ENCODE measurements at places on chromosomes 7 and 10.
A peak's percentile ranks its signal among the peaks of the same experiment; 100 is the strongest.

DNA sequence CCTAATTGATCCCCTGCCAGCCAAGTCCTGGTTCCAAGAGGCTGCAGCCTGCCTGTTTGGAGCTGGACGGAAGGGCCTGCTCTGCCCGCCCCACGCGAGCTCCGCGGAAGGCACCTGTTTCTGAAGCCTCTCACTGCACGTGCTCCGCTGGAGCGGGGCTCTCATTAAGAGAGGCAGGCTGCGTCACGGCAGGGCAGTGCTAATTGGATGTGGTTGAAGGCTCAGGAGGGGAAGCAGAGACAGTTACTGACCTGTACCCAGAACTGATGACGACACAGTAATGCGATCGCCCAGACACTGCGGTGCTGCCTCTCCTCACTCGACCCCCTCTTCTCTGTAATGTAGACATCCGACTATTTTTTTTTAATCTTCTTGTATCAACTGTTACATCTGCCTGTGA is 411.1 kb upstream of the MGMT start:
- DNase-seq, result no peak

- no peak for DNase-seq
Observed at GRCh38 chr10:10915215-10915614, 102.5 kb upstream of the CELF2 start.

DNA sequence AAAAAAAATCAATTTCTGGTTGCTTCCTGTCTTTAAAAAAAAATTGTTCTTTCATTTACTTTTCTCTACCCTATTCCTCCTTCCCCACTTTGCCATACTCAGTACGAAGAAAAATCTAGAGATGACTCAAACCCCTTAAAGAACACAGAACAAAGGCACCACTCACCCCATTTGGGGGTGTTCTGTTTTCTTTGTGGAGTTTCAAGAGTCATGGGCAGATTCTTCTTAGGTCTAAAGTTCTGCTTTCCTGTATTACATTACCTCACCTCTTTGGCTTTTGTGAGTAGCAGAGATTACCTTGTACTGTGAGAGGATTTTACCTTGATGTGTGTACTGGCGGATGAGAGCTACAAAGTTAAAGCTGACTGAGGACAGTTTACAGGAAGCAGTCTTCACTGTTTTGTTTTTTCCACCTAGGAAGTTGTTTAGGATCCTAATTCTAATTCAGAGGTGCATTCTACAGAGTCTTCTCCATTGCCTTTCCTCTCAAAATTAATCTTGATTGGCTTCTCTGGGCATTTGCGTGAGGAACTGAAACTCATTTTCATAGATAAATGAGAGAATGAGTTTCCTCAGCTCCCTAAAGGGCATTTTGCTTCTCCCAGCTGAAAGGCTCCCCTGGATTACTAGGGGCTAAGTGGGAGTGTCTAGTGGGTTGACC is 20.7 kb downstream of the AVL9 start:
- DNase-seq, result no peak

- DNase-seq, result no peak
Observed at GRCh38 chr7:6479067-6479466, 31.3 kb upstream of the DAGLB start.

- DNase-seq, result no peak
Observed at GRCh38 chr7:36158321-36158605, 5.2 kb downstream of the EEPD1 start.

DNA sequence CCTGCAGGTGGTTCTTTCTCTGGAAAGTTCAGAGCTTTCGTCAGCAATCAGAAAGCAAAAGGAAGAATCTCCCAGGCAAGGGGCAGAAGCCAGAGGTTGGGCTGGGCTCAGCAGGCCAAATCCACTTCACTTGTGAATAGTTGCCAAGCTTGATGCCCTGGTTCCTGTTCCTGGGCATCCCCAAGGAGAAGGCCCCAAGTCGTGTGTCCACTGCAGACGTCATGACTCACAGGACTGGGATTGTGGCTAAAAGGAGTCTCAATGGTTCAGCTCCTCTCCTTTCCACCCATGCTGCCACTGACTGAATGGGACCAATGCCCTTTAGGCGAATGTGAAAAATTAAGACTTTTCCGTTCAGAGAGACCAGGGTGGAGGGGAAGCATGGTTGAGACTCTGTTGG is 38.6 kb upstream of the TRIM8 start:
- no peak for DNase-seq

DNA sequence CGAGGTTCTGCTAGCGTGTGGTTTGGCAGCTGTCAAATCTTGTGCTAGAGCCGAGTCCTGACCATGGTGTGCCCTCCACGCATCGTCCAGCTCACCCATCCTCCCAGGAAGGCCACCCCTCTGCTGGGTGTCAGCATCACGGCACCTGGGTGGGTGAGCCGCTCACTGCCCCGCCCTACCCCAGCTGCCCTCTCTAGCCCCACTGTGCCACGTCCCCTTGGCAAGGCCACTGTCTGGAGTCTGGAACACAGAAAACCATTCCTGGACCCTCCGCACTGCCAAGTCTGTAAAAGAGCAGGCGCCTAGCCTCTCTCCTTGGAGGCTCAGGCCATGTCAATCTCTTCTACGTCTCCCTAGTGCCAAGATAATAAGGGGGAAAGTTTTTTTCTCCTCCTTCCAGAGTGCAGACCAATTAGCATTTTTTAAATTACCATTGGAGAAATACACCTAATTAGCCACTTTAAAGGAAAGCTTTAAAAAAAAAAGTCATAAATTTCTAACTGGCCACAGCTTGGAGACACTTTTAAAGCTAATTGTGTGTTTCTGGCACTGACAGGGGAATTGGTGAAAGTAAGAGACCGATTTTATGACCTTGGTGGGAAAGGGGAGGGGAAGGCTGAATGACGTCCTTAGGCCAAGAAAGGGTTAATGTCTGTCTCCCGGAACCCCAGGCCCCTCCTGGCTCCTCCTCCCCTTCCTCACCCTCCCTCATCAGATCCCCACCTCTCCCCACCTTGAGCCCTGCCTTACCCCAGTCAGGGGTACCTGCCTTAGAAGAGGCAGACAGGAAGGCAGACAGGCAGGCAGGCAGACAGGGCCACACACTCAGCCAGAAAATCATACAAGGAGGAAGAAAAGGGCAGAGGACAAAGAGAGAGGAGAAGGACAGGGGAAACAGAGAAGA is 151.2 kb downstream of the PLXNA4 start:
- no peak for DNase-seq

- DNase-seq, result no peak
Observed at GRCh38 chr10:102407425-102408130, 11.0 kb downstream of the PSD start.

GRCh38 chr7:137771273-137771672 is 75.5 kb downstream of the DGKI start:
- DNase-seq, result no peak

- no peak for DNase-seq
Observed at GRCh38 chr7:93747019-93747418, 143.5 kb downstream of the TFPI2 start.

DNA sequence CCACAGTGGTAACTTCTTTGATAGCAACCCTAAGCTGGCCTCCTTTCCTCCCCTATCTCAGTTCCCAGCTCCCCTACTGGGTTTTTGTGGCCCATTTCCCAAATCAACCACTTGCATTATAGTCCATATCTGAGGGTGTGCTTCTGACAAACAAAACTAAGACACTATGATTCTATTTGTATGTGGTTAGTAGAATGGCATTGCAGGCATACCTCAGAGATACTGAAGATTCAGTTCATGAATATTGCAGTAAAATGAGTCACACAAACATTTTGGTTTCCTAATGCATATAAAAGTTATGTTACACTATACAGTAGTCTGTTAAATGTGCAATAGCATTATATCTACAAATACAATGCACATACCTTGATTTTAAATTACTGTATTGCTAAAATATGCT is 15.4 kb upstream of the TMEM243 start:
- no peak for DNase-seq

- no peak for DNase-seq
Observed at GRCh38 chr10:53253221-53253620, 480.6 kb upstream of the MBL2 start.

DNA sequence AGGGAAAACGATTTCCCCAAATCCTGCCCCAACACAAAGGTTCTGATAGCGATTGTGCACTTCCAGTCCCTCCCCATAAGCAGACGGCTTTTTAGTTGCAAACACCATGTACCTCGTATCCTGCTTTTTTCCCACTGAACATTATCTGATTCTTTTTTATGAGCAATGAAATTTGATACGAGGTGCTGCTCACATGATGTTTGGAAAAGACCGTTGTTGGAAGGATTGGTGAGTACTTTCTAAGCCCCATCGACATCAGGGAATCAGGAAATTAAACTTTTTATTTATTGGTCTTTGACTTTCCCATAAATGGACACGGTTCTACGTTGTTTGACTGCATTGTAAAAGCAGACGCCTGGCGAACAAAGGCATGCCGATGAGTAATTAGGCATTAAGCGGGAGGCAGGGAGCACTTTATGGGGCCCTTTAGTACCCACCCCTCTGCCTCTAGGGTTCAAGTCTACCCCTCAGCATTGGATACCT is 49.4 kb downstream of the TEX36 start:
- no peak for DNase-seq

- DNase-seq, result no peak
Observed at GRCh38 chr10:46226232-46226631, 60.6 kb upstream of the ANTXRL start.

DNA sequence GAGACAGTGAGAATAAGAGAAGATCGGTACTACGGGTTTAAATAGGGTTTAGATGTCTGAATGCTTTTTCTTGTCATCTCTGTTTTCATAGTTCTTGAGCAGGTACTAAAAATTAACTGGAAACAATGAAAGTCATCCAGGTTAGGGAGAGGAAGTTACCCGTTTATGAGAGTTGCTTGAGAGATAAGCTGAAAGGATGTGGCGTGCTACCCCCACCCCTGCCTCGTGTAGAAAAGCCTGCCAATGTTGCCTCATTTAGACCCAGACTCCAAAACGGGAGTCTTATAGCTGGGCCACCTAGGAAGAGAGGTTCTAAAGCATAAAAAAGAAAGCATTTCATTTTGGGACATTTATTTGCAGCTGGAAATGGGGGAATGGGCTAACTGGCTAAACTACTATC is 10.2 kb downstream of the AKR1C4 start:
- no peak for DNase-seq

DNA sequence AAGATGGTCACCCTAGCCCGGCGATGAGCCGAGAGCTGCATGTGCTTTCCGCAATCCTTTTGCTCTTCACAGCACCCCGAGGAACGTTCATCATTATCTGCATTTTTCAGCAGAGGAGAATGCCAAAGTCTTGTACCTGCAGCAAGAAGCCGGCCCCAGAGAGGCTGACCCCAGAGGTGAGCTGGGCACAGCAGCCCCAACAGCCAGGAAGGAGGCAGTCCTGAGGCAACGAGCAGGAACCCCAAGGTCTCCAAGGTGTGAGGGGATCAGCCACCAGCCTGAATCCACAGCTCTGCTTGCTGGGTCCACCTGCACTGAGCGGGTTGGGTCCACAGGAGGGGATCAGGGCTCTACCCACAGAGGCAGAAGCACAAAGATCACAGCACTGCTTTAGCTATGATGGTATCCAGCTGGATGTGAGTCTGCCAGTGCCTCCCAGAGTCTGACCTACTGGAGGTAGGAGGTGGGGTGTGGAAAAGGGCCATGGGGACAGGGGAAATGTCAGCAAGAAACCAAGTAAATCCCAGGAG is 16.8 kb upstream of the GDF10 start:
- no peak for DNase-seq

- DNase-seq, result no peak
Observed at GRCh38 chr7:20343205-20343604, 12.5 kb downstream of the ITGB8 start.

DNA sequence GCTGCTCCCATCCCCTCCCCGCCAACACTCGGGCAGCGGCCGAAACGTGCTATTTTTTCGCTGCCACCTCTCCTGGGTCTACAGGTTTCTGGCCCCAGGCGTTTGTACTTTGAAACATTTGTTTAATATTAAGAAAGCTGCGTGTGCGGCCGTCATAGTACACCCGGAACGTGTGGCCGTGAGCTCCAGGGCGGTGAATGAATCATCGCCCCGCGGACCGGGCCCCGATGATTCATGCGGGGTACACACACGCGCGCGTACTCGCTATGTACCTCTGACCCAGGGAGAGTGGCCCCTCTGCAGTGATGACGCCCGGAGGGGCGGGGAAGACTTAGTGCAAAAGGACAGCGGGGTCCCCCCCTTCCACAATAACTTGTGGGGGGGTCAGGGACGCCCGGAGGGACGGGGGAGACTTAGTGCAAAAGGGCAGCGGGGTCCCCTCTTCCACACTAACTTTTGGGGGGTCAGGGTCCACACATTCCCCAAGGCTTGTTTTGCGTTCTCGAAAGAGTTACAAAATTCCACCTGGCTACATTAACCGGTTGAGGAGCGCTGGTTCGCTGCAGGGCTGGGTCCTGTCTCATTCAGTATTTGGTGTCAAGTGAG is 56.5 kb upstream of the PCGF5 start:
- peak; percentile 56 for DNase-seq

DNA sequence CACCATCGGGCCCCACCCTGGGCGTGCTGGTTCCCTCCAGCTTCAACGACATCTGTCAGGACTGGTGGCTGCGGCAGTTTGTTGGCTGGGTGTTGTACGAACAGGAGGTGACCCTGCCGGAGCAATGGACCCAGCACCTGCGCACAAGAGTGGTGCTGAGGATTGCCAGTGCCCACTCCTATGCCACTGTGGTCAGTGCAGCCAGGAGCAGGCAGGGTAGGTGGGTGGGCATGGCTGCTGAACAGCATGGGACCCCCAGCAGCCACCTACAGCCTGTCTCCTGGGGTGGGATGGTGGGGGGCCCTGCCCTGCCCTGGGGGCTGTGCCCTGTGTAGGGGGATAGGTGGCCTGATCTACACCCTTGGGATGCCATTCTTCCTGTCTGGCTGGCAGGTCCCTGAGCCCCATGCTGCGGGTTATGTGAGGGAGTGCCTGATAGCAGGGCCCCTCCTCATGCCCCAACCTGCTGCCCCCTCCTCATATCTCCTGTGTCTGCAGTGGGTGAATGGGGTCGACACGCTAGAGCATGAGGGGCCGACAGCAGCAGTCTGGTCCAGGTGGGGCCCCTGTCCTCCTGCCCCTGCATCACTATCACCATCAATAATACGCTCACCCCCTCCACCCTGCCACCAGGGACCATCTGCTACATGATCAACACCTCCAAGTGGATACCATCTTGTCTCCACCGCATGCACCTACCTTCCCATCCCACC is 56.9 kb downstream of the ZNF727 start:
- no peak for DNase-seq

GRCh38 chr7:27897001-27897400 is 157.0 kb downstream of the TAX1BP1 start:
- no peak for DNase-seq

DNA sequence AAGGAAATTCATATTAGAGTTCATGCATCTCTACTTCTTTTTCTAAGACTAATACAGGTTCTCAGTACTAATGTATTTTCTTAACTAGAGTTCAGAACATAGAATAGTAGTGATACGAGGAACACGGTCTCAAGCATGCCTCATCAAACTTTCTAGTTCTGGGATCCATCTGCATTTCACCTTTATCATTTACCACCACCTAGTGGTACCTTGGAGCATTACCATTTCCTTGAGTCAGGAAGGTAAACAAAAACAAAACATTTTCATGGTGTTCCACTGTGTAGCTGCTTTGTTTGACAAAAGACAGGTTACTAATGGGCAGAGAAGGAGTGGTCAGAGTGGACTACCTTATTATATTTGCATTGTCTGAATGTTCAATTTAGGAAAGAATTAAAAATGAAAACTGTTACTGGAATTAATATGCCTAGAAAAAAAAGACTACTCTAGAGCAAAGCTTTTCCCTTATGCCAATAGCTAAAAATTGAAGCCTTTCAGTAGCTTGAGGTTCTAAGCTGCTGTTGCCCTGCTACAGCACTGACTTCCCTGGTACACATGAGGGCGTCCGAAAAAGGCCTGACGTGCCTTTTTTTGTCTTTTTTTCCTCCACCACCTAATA is 44.5 kb downstream of the STARD3NL start:
- no peak for DNase-seq

Data from stimulated activated CD4-positive, alpha-beta T cell treated with anti-CD3 and anti-CD28 coated beads, Interleukin-1b, Interleukin-23, amount 100 ng/mL, for 4 hours (primary cell).